ENCODE measurements at places on chromosomes 1 and 21. TPM values are rescaled to one million over a fixed set of nuclear protein-coding genes. Genes with fewer than 3 reads are reported as not detected.

The OR2T33 gene
- total RNA-seq: not detected

The ERVH48-1 gene
- not detected for total RNA-seq

The S100A6 gene
- 2,973 TPM for total RNA-seq

The NHLH1 gene
- 0.76 TPM for total RNA-seq

The SMG5 gene
- total RNA-seq: 43.0 TPM

The IRF6 gene
- total RNA-seq: 0.15 TPM

The IVL gene
- total RNA-seq: not detected

The RPS8 gene
- 1,748 TPM for total RNA-seq

The UMODL1 gene
- not detected for total RNA-seq

The LGR6 gene
- 0.77 TPM for total RNA-seq

The VASH2 gene
- 3.7 TPM for total RNA-seq

The NTMT2 gene
- total RNA-seq: not detected

The FCRLB gene
- total RNA-seq: 1.6 TPM

The TFF2 gene
- not detected for total RNA-seq

The DISC1 gene
- 0.18 TPM for total RNA-seq

The SLC1A7 gene
- total RNA-seq: not detected

The HUNK gene
- total RNA-seq: 1.2 TPM

The LAMC1 gene
- 107 TPM for total RNA-seq

The SERPINC1 gene
- not detected for total RNA-seq

The SLAMF9 gene
- 0.68 TPM for total RNA-seq

The MYOC gene
- total RNA-seq: not detected

The TSPAN1 gene
- 3.5 TPM for total RNA-seq

The STXBP3 gene
- total RNA-seq: 26.9 TPM

The GJC2 gene
- 0.47 TPM for total RNA-seq

The LCE1C gene
- total RNA-seq: not detected

The KCNA3 gene
- total RNA-seq: not detected

The KRTAP25-1 gene
- not detected for total RNA-seq

The FBLIM1 gene
- 19.6 TPM for total RNA-seq

The TNN gene
- not detected for total RNA-seq

The SPRR4 gene
- total RNA-seq: not detected

The ACTL8 gene
- total RNA-seq: 1.8 TPM

The TCHH gene
- total RNA-seq: 0.30 TPM

The AIRE gene
- not detected for total RNA-seq

The SLFNL1 gene
- not detected for total RNA-seq

The BRINP2 gene
- total RNA-seq: 0.32 TPM

The RNU1-2 gene
- not detected for total RNA-seq

The SESN2 gene
- 8.3 TPM for total RNA-seq

The RSPO1 gene
- total RNA-seq: 0.08 TPM

The CFAP141 gene
- total RNA-seq: not detected

The KISS1 gene
- 0.43 TPM for total RNA-seq

The TRAF3IP3 gene
- not detected for total RNA-seq

The CAPN8 gene
- 1.8 TPM for total RNA-seq

The RAB42 gene
- 3.9 TPM for total RNA-seq

The LZIC gene
- 20.3 TPM for total RNA-seq

The SPATC1L gene
- 0.46 TPM for total RNA-seq

The MCOLN3 gene
- total RNA-seq: 3.9 TPM

The GJA9 gene
- not detected for total RNA-seq

The TENT5C gene
- total RNA-seq: 0.17 TPM

The CASQ1 gene
- not detected for total RNA-seq

The LAMB3 gene
- 18.6 TPM for total RNA-seq

The GUCA2A gene
- not detected for total RNA-seq

The KPRP gene
- not detected for total RNA-seq

The BMP8B gene
- 5.3 TPM for total RNA-seq

The ARHGAP29 gene
- total RNA-seq: 10.3 TPM

The RUSC1 gene
- 42.2 TPM for total RNA-seq

The AMPD2 gene
- 21.1 TPM for total RNA-seq

Data from A549 treated with Hydrocortisone at 1 μM for 4 hours (cell line).